Brain microvascular endothelial cell (primary cell): ENCODE measurements at places on chromosomes 11 and 22.

GRCh38 chr11:73383249-73384124 lies 7.3 kb downstream of the RELT start:
- no peak for DNase-seq

GRCh38 chr11:11580841-11581411 lies 40.9 kb downstream of the GALNT18 start:
- no peak for DNase-seq

- no peak for DNase-seq
Observed at GRCh38 chr11:114812733-114813132, 134.4 kb downstream of the NXPE2 start.

DNA sequence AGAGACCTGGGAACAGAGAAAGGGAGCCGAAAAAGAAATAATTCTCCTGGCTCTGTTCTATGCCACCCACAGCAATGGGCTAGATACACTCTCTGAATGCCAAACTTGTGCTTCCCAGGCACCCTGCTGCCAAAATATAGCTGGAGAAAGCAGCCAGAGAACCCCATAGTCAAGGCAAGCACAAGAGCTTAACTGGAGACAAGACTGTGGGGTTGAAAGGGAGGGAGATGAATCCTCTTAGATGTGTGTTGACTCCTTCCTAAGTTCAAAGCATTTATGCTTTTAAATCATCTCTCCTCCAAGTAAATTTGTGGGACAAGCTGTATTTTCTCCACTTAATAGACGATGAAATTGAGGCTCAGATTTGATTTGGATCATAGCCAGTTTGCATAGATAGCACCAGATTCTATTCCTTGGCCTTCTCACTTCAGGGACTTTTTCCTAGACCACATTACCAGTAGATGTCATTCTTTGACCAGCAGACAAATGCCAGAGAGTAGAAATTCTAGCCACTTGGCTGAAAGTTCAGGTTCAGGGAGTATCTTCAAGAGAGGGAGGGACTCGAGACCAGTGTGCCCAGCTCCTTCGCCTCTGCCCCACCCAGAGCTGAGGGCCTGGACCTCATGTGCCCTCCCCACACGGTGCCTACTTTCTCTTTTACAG lies 16.5 kb upstream of the ETS1 start:
- no peak for DNase-seq

- peak; percentile 82 for DNase-seq
Observed at GRCh38 chr11:103683576-103683975, 352.9 kb upstream of the DDI1 start.

DNA sequence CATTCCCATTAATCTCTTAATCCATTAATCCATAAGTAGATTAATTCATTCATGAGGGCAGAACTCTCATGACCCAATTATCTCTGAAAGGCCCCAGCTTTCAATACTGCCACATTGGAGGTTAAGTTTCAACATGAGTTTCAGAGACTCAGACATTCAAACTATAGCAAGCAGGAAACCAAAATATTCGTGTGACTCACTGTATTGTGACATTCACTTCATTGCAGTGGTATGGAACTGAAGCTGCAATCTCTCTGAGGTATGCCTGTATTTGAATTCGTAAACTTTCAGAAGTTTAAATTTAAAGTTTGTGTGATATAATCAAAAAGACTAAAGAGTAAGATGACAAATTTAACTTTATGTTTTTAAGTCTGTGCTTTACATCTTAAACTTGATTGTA lies 2.9 kb upstream of the OR52J3 start:
- peak; percentile 50 for DNase-seq

GRCh38 chr11:11813288-11813962 lies 28.3 kb upstream of the USP47 start:
- DNase-seq: peak; percentile 97

DNA sequence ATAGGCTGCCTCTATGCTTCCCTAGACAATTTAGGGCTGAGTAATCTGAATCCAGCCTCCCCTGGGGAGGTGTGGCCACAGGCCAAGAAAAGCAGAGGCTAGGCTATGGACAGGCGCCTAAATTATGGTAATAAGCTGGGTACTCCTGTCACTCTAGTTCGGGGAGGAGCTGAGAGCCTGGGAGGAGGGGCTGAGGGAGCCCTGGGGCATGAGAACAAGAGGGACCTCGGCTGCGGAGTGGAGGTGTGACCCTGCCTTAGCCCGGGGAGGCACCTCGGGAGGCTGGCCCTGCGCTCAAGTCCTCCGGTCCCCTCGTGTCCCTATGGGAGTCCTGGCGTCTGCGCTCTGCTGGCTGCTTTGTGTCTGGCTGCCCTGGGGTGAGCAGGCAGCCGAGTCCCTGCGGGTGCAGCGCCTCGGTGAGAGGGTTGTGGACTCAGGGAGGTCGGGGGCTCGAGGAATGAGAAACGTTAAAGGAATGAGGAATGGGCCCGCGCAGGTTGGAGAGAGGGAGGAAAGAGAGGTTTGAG lies at the start of gene OTOG:
OTOG (plus strand) TSS at position 209 of the 527 bp plus-strand sequence; CDS start at position 323, 114 bp downstream.
- no peak for DNase-seq

GRCh38 chr22:25485626-25486545 lies 78.6 kb upstream of the GRK3 start:
- no peak for DNase-seq

DNA sequence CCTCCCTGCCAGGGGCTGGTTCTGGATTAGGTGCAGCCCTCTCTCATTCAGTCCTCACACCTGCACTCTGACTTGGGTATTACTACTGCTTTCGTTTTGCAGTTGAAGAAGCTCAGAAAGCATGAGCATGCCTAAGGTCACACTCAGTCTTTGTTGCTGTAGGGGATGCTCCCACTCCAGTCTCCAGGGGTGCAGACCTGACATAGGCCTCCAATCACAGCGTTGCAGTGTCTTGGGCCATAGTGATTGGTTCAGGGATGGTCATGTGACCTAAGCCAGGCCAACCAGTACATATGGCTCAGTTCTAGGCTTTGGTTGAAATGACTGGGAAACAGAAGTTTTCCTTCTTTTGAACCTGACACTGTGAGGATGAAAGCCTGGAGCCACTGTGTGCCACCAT lies 61.7 kb downstream of the FBXO7 start:
- DNase-seq: no peak

DNA sequence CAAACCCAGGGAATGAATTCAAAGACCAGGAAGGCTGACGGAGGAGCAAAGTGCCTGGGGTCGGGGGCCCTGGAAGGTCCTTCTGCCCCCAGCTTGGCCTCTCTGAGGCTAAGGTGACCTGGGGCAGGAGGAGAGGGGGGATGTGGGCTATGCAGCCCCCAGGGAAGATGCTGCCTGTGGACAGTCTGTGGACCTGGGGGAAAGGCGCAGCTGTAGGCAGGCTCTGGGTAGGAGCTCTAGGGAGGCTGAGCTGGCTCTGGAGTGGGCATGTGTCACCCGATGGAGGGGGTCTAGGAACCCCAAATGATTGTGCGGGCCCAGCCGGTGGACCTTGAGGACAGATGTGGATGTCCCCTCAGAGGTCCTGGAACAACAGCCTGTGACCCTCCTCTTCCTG lies 42.8 kb downstream of the WNT7B start:
- DNase-seq: no peak

DNA sequence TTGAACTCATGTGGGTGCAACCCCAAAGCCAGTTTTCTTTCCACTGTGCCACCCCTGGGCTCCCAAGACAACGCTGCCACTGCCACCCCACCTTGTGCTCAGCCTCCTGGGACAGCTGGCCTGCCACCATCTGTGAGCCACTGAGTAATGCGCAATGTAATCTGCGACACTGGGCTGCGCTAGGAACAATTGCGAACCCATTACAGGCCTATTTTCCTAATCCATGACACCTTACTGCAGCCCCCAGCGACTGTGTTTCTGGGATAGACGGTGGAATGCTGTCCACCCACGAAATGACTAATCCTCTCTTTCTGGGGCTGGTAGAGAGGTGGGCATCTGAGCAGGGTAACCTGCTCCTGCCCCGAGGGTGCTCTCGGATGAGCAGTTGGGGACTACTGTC lies 22.2 kb downstream of the FLRT1 start:
- DNase-seq: no peak

GRCh38 chr11:83571302-83571701 lies 285.1 kb upstream of the CCDC90B start:
- no peak for DNase-seq

- DNase-seq: peak; percentile 54
Observed at GRCh38 chr22:45072322-45072903, 62.6 kb upstream of the PHF21B start.

DNA sequence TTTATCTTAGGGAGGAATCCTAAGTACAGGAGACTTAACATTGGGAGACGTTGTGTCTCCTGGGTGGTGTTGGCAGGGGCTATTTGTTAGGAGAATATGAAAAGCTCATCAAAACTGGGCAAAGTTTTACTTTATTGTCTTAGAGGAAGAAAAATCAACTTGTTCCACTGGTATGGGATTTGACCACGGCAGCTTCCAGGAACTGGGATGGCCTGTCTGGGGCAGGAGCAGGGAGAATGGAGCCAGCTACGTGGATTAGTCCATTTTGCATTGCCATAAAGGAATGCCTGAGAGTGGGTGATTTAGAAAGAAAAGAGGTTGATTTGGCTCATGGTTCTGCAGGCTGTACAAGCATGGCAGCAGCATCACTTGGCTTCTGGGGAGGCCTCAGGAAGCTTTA lies 198.4 kb downstream of the ADAMTS15 start:
- DNase-seq: no peak

DNA sequence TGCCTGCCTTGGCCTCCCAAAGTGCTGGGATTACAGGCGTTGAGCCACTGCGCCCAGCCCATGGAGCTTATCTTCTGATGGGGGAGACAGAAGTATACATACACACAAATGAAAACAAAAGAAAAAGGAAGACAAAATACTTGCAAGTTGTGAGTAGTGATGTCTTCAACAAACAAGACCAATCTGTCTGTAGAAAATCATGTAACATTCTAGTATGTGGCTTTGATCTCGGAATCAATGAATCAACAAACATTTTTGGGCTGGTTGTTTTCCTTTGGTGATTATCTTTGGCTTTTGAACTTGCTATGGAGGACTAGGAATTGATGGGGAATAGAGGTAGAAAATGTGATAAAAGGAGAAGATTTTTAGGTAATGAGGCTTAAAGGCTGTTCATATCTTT lies 3.4 kb upstream of the CTNND1 start:
- DNase-seq: no peak

DNA sequence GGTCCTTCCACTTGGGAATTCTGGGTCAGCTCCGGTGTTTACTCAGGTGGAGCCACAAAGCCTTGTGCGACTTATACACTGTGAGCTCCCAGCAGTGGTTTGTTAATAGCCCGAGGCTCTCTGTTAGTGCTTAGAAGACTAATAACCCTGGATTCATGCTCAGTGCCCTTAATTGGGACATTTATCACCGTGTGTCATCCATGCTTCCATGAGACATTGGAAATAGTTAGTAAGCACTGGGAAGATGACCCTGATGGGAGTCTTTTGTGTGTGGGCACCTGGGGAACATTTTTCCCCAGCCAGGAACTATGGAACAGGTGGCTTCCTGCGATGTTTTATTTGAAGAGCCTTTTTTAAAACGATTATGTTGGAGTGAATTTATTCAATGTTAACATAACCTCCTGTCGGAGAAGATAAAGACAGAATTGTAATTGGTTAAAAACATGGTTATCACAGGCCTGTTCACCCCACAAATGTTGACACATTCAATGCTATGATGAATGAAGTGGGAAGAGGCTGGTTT lies 188.9 kb downstream of the MYO18B start:
- DNase-seq: no peak
